KBM-7 (cell line): ENCODE measurements at places on chromosomes 2 and 18.

DNA sequence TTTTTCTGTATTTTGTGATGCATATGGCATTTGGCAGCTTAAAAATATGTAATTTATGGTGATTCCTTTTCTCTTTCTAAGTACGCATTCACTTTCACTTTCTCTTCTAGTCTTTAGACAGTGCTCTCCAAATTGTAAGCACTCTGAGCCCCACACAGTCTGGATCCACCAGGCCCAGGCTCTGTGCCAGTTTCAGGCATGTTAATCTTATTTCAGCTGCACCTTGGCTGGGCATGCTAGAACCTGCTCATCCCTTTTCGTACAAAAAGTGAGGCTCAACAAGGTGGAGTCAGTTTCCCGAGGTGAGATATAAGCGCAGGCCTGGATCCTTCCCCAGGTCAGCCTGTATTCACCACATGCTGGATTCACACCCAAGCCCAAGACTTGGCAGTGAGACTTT, 203.9 kb downstream of the MTX2 start:
- DNase-seq, result no peak

DNA sequence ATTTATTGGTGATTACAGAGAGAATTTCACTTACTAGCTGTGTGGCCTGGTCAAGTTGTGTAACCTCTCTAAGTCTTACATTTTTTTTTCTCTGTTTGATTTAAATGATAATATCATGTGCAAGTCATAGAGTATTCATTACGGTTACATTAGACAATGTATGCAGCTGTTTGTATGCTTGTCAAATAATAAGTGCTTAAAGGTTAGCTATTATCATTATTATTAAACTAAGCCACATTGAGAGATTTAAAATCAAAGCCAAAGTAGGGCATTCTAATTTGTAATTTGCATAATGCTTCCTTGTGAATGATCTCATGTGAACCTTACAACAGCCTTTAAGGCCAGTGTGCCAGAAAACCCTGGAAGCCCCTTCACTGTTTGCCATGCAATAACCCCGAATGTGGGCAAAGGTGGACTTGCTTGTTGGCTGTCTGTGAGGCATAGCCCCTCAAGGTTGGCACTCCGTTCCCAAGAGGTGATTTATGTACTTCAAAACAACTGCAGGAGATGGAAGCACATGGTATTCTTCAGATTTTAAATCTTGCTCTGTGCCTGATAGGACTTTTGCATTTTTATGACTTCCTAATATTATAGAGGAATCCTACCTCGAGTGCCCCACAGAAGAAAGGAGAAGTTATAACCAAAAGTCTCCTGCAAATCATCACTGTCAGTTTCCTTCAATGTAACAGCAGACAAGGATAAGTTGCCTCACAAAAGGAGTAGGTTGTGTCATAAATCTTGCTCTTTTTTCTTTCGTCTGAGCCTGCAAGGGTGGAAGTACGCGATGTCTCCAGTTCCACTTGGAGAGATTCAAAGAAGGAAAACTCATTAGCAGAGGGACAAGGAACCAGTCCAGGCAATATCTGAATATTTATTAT, 272.0 kb downstream of the TGIF1 start:
- DNase-seq, result peak; percentile 62

DNA sequence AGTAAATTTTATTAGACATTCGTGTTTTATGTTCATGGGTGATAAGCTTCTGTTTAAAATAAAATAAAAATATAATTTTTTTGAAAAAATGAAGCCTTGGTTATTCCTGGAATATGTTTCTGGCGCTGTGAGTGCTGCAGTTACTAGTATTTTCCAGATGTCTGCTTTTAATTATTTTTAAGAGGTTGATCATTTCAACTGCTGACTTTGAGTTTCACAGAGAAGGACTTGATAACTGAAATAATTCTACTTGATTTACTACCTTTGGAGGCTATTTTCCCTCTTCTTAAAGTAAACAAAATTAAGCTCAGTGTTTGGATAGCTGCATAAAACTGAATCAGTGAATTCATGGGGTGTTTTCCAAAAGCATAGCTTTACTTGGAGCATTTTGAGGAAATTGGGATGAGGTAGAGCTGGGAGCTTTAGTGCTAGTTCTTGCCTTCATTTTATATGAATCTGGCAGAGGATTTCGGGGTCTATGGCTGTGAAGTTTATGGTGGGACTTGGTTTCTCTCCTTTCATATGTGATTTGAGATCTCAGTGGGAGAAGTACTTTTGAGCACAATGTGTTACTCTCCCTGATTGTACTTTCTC, 666.5 kb downstream of the DCDC2C start:
- no peak for DNase-seq

GRCh38 chr2:69306822-69307578, 80.0 kb downstream of the GFPT1 start:
- peak; percentile 89 for DNase-seq

- peak; percentile 92 for DNase-seq
Observed at GRCh38 chr2:46461709-46462171, 17.6 kb upstream of the TMEM247 start.

DNA sequence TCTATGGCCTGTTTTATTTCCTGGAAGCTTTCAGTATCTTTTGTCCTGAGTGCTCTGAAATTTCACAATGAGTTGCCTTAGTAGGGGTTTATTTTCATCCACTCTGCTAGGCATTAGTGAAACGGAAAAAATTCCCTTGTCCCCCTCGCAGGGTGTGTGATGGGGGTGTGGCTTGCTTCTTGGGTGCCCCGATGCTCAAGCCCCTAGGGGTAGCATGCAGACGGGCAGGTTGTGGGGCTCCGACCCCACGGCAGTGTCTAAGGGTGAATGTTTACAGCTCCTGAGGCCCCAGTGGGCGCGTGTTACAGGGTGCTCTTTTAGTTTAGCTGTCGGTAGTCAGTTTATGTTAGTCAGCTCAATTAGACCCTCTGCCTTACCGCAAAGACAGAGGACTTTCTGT, 32.2 kb upstream of the MAP4K4 start:
- DNase-seq, result no peak

DNA sequence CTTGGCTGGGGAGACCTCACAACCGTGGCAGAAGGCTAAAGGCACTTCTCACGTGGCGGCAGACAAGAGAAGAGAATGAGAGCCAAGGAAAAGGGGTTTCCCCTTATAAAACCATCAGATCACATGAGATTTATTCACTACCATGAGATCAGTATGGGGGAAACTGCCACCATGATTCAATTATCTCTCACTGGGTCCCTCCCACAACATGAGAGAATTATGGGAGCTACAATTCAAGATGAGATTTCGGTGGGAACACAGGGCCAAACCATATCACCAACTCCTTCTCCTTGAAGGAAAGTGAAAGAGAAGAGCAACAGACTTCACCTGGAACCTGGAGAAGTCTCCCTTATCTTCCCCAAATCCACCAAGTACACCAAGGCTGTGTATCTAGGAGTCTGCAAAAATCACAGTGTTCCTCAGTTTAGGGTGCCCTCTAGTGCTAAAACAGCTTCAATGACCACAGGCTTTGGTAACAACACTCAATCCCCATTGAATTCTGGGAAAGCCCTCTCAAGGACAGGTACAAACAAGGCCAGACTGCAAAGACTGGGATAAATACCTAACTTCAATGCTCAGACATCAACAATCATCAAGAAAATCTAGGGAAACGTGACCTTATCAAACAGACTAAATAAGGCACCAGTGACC, 148.8 kb upstream of the SRD5A2 start:
- DNase-seq, result peak; percentile 44

- peak; percentile 50 for DNase-seq
Observed at GRCh38 chr18:65938592-65939372, 188.0 kb downstream of the CDH7 start.

DNA sequence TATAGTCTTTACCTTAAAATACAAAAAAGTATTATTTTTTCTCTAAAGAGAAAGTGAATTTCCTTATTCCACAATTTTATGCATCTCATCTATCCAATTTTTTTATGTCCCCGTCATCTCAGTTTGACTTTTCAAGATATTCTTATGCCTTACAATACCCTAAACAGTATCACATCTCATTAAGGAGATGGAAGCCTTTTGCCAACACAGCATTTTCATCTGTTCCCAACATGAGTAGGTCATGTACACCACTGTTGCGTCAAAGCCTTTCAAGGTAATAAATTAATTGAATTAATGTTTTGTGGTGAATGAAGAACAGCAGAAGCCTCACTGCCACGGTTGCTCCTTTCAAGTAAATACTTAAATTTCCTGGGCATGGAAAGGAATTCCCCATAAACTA, 299.4 kb downstream of the EPHA4 start:
- no peak for DNase-seq
